ENCODE measurements at places on chromosomes 6 and 20.

GRCh38 chr6:10271982-10272381, 142.9 kb downstream of the TFAP2A start:
- DNase-seq = no peak

DNA sequence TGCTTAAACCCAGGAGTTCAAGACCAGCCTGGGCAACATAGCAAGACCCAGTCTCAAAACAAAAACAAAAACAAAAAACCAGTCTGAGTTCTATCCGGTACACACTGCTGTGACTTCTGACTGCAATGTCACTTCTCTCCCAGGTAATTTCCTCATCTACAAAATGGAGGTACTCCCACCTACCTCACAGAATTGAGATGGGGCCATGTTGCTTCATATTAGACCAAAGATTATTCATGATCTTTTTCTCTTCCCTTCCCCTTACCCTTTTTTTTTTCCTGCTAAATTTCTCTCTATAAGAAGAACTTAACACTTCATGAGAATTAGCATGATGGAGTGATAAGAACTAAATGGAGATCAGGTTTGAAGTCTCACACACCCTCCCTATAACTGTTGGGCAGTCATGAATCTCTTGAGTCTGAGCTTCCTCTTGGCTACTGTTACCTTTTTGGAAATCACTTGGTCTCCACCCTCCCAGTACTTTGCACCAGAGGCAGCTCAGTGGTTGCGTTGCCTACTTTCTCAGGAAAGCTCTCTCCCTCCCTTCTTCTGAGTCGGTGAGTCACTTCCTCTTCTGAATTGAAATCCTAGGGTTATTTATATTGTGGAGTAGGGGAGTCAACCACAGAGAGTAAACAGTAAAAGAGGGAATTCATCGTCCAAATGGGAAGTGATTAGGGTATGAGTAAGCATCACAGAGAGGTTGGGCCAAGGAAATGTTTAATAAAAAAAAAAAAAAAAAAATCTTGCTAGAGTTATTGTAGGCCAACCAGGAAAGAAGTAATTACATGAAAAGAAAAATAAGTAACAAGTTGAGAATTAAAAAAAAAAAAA, 59.9 kb upstream of the MAP7 start:
- DNase-seq = no peak

- no peak for DNase-seq
Observed at GRCh38 chr20:18645196-18645745, 57.4 kb downstream of the DTD1 start.

- no peak for DNase-seq
Observed at GRCh38 chr6:117463762-117464665, 18.5 kb upstream of the DCBLD1 start.

DNA sequence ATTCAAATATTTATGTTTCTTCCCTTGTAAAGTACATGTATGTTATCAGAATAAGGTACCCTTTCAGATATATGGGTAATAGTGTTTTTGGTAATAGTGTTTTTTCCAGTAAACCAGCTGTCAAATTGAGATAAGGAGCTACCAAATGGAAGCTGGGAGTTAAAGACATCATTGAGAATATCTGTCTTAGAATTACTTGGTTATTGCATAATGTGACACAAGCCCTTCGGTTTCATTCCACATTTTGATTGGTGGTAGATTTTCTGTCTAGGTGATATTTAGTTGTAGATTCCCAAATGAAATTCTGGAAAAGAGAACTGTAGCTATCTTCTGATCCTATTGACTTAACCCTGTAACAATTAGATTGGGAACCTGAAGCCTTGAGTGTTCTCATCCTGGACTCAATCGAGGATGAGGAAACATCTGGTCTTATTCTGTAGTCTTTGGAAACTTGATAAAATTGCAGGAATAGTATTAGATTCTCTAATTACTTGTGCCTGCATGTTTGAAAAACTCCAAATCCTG, 75.1 kb upstream of the SYNJ2 start:
- no peak for DNase-seq
